ENCODE measurements at places on chromosomes 11 and 22. TPM values are rescaled to one million over a fixed set of nuclear protein-coding genes. Genes with fewer than 3 reads are reported as not detected.
A peak's percentile ranks its signal among the peaks of the same experiment; 100 is the strongest.

The RBFOX2 gene
- 1.9 TPM for total RNA-seq

The ACR gene
- not detected for total RNA-seq

The CCDC87 gene
- total RNA-seq = not detected

The LMO2 gene
- not detected for total RNA-seq

The OR5L1 gene
- total RNA-seq = not detected

The SLC22A25 gene
- not detected for total RNA-seq

The PGA5 gene
- not detected for total RNA-seq

The MS4A6A gene
- total RNA-seq = not detected

GRCh38 chr11:6757373-6757967 lies 14.3 kb downstream of the OR2AG2 start:
- H3K4me3 ChIP-seq = no peak overlapping the region
- H3K27ac ChIP-seq = no peak overlapping the region
- DNase-seq = peak; percentile 72
- H3K4me1 ChIP-seq = peaks cover 1% of the 10 kb centered on the region
- peaks cover 4% of the 10 kb centered on the region for H3K27me3 ChIP-seq

GRCh38 chr11:116640641-116641402 lies 132.0 kb downstream of the BUD13 start:
- DNase-seq = peak; percentile 28
- H3K4me1 ChIP-seq = no peaks in the 10 kb centered on the region
- no peaks in the 10 kb centered on the region for H3K27me3 ChIP-seq
- no peaks in the 10 kb centered on the region for H3K36me3 ChIP-seq
- H3K27ac ChIP-seq = no peak overlapping the region
- H3K4me3 ChIP-seq = no peak overlapping the region

GRCh38 chr22:43515902-43516301 lies 104.1 kb downstream of the MPPED1 start:
- no peaks in the 10 kb centered on the region for H3K36me3 ChIP-seq
- H3K4me1 ChIP-seq = peaks cover 6% of the 10 kb centered on the region
- H3K27me3 ChIP-seq = peaks cover 7% of the 10 kb centered on the region
- H3K27ac ChIP-seq = no peak overlapping the region
- no peak for DNase-seq

GRCh38 chr11:10305964-10306918 lies 1.4 kb downstream of the ADM start:
- H3K4me1 ChIP-seq = peaks cover 46% of the 10 kb centered on the region
- DNase-seq = no peak
- H3K27ac ChIP-seq = no peak overlapping the region
- H3K4me3 ChIP-seq = peak overlapping the region; percentile 87

DNA sequence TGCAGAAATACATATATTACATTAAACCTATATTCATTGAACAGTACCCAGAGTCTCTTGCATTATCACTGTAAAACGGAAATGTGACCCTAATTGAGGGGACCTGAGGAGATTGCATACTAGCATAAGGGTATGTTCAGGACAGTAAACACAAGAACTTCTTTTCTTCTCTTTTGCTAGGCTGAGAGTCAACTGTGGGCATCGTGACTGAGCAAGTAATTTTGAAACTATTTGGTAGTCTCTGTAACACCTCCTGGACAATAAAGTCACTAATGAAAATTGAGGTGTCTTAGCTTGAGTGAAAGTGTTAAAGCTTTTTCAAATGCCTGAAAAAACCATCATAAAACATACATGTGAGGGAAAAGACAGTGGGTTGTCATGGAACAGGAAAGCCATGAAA lies 90.9 kb downstream of the PDHX start:
- peaks cover 9% of the 10 kb centered on the region for H3K36me3 ChIP-seq
- peaks cover 37% of the 10 kb centered on the region for H3K27me3 ChIP-seq
- no peak overlapping the region for H3K4me3 ChIP-seq
- DNase-seq = no peak

GRCh38 chr11:77058900-77059299 lies 7.9 kb upstream of the CAPN5 start:
- H3K36me3 ChIP-seq = peaks cover 2% of the 10 kb centered on the region
- H3K4me1 ChIP-seq = no peaks in the 10 kb centered on the region
- no peak overlapping the region for H3K4me3 ChIP-seq
- no peak for DNase-seq
- peaks cover 20% of the 10 kb centered on the region for H3K27me3 ChIP-seq

GRCh38 chr11:106327134-106327533 lies 249.7 kb downstream of the AASDHPPT start:
- no peaks in the 10 kb centered on the region for H3K36me3 ChIP-seq
- no peaks in the 10 kb centered on the region for H3K27me3 ChIP-seq
- no peak for DNase-seq

GRCh38 chr11:44145011-44145775 lies 49.7 kb downstream of the EXT2 start:
- DNase-seq = no peak
- H3K4me1 ChIP-seq = no peaks in the 10 kb centered on the region

DNA sequence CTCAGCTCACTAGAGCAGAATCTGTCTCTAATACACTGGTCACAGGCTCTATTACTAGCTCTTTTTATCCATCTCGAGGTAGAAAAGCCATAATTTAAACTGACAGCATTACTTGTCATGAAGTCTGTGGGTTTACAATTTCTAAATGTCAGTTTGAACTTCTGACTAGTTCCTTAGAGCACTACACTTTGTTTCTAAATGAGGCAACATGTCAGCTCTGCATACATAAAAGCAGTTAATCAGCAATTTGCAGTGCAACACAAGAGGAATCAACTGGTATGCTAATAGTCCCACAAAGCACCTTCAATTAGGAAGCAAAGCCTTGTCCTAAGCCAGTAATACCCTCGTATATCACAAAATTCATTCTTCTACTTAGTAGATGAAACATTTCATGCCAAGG lies 321.3 kb downstream of the TTC28 start:
- no peak overlapping the region for H3K27ac ChIP-seq
- peaks cover 15% of the 10 kb centered on the region for H3K36me3 ChIP-seq
- peaks cover 7% of the 10 kb centered on the region for H3K4me1 ChIP-seq
- no peak overlapping the region for H3K4me3 ChIP-seq

DNA sequence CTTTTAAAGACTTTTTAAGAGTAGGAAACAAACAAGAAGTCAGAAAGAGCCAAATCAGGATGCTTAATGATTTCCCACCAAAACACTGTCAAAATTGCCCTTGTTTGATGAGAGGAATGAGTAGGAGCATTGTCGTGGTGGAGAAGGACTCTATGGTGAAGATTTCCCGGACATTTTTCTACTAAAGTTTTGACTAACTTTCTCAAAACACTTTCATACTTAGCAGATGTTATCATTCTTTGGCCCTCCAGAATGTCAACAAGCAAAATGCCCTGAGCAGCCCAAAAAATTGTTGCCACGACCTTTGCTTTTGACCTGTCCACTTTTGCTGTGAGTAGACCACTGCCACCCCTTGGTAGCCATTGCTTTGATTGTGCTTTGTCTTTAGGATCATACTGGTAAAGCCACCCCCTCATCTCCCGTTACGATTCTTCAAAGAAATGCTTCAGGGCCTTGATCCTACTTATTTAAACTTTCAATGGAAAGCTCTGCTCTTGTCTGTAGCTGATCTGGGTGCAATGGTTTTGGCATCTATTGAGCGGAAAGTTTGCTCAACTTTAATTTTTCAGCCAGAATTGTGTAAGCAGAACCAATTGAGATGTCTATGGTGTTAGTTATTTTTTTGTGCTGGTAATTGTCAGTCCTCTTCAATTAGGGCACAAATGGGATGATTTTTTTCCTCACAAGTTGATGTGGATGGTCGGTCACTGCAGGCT lies 67.2 kb downstream of the ADM start:
- peaks cover 1% of the 10 kb centered on the region for H3K4me1 ChIP-seq
- H3K27me3 ChIP-seq = peaks cover 12% of the 10 kb centered on the region
- no peak overlapping the region for H3K4me3 ChIP-seq
- DNase-seq = no peak
- H3K27ac ChIP-seq = no peak overlapping the region

GRCh38 chr22:39245130-39246039 lies 603 bp upstream of the PDGFB start:
- H3K36me3 ChIP-seq = peaks cover 1% of the 10 kb centered on the region
- peaks cover 20% of the 10 kb centered on the region for H3K4me1 ChIP-seq
- H3K4me3 ChIP-seq = no peak overlapping the region
- H3K27me3 ChIP-seq = peaks cover 72% of the 10 kb centered on the region

DNA sequence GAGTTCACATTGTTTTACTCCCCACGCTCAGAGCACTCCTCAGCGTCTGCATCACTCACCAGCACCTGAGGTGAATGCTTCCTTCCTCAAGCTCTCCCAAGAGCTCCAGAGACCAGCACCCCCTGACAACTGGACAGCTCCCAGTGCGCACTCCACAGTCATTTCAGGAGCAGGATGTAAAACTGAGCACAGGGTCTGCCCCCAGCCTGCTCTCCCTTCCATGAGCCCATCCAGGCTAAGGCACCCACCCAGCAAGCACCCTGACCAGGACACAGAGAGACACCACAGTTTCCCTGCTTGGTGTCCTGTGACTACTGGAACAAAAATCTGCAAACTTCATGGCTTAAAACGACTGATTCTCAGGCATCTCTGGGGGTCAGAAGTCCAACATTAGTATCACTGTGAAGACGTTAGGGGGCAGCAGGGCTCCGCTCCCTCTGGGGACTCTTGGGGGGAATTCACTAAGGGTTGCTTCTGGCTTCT lies 3.3 kb downstream of the SCGB1D2 start:
- H3K27me3 ChIP-seq = peaks cover 18% of the 10 kb centered on the region
- H3K27ac ChIP-seq = no peak overlapping the region
- DNase-seq = peak; percentile 48
- no peaks in the 10 kb centered on the region for H3K36me3 ChIP-seq

GRCh38 chr22:50201191-50202129 lies 649 bp downstream of the SELENOO start:
- DNase-seq = no peak
- H3K36me3 ChIP-seq = peaks cover 18% of the 10 kb centered on the region
- H3K27me3 ChIP-seq = no peaks in the 10 kb centered on the region
- H3K4me3 ChIP-seq = peak overlapping the region; percentile 80
- peak overlapping the region; percentile 55 for H3K27ac ChIP-seq
- peaks cover 28% of the 10 kb centered on the region for H3K4me1 ChIP-seq

GRCh38 chr22:46833228-46833627 lies 70.8 kb downstream of the TBC1D22A start:
- H3K27ac ChIP-seq = no peak overlapping the region
- DNase-seq = no peak
- no peak overlapping the region for H3K4me3 ChIP-seq
- H3K4me1 ChIP-seq = no peaks in the 10 kb centered on the region

- H3K4me3 ChIP-seq = no peak overlapping the region
- peaks cover 10% of the 10 kb centered on the region for H3K36me3 ChIP-seq
- H3K27ac ChIP-seq = no peak overlapping the region
- no peak for DNase-seq
- peaks cover 15% of the 10 kb centered on the region for H3K4me1 ChIP-seq
- H3K27me3 ChIP-seq = no peaks in the 10 kb centered on the region
These were observed 8.9 kb downstream of the MTMR2 start for GRCh38 chr11:95915051-95915450.

GRCh38 chr11:120210626-120211521 lies at the start of gene OAF:
Gene OAF (plus strand): TSS chr11:120211032. CDS start chr11:120211280, 248 bp downstream.
- DNase-seq = peak; percentile 82
- peaks cover 44% of the 10 kb centered on the region for H3K27me3 ChIP-seq
- H3K27ac ChIP-seq = peak within 1 kb of the TSS; percentile 20
- peaks cover 12% of the 10 kb centered on the region for H3K4me1 ChIP-seq
- H3K36me3 ChIP-seq = no peaks in the 10 kb centered on the region

DNA sequence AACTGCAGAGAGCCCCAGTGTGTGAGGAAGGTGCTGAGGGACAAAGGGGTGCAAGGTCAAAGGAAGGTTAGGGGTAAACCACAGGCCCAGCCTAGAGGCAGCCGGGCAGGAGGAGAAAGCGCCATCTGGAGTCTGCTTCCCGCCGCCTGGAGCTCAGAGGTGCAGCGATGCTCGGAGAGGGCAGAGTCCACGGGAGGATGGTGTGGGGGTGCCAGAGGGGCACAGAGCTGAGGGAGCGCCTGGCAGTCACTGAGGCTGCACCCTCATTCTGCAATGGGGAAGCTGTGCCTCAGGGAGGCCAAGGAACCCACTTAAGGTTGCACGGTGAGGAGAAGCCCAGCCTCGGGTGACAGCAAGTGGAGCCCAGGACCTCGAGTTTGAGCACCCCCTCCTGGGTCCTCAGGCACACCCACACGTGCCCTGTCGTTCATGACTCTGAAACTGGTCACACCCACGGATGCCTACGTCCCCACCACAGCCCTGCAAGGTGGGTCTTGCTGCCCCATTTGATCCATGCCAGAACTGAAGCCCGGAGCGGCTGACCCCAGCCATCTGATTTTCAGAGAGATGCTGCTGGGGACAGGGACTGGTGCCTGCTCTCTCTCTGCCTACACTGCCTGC lies 1.6 kb downstream of the IL2RB start:
- H3K4me3 ChIP-seq = peak overlapping the region; percentile 100
- peak; percentile 63 for DNase-seq
- H3K27ac ChIP-seq = peak overlapping the region; percentile 99
- H3K27me3 ChIP-seq = no peaks in the 10 kb centered on the region

DNA sequence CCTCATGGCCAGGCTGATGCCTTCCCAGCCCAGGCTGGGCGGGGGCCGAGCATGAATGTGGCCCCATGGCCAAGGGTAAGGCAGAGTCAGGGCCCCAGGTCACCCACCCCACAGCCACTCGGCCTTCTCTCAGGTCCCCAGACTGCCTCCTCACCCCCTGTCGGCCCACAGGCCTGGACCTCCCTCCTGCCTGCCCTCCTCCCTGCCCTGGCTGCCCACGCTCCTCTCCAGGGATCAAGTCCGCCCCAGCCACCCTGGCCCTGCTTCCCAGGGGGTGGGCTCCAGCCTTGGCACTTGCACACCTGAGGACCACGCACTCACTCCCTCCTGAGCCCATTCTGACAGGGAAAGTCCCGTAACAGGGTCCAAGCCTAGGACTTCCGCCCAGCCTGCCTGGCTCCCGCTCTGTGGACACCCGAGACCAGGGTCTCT lies 37.8 kb upstream of the TH start:
- peaks cover 11% of the 10 kb centered on the region for H3K4me1 ChIP-seq
- no peaks in the 10 kb centered on the region for H3K27me3 ChIP-seq
- no peak overlapping the region for H3K4me3 ChIP-seq
- no peak overlapping the region for H3K27ac ChIP-seq

DNA sequence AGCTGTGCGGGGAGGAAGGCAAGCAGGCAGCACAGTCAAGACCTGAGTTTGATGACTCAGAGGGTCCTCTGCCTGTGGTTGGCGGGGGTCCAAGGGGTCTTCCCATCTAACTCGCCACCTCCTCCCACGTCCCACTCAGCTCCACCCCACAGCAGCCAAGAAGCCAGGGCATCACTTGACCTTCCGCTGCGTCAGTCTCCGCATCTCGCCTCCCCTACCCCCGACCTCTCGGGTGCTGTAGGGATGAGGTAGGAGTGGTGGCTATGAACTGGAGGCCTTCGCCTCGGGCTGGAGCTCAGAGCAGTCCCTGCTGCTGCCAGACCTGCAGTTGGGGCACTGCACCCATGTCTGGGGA lies 90.6 kb downstream of the CDKN1C start:
- no peaks in the 10 kb centered on the region for H3K36me3 ChIP-seq
- DNase-seq = no peak
- no peak overlapping the region for H3K4me3 ChIP-seq
- H3K4me1 ChIP-seq = no peaks in the 10 kb centered on the region
- peaks cover 6% of the 10 kb centered on the region for H3K27me3 ChIP-seq

All from activated CD8-positive, alpha-beta memory T cell treated with anti-CD3 and anti-CD28 coated beads, Interleukin-2, amount 10 ng/mL, durations not matched to agents 7 days and 5 days (primary cell).